ENCODE measurements at places on chromosomes 2 and 18.

GRCh38 chr2:39492095-39492590, 55.1 kb upstream of the MAP4K3 start:
- peak; percentile 33 for DNase-seq

DNA sequence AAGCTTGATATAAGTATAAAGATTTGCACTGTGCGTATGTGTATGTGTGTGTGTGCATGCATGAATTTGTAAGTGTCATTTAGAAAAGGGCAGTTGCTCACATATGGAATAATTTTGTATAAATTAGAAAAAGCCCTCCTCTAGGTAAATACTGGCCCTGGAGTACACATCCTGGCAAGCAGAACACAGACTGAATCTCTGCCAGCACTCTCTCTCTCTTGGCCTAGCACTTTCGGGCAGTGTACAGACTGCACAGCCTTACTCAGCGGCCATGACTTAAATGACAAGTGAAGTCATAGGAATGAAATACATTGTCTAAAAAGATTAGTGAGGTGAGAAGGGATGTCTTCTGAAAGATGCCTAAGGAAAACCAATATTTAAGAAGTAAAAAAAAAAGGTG, 214.1 kb downstream of the RDH14 start:
- no peak for DNase-seq

DNA sequence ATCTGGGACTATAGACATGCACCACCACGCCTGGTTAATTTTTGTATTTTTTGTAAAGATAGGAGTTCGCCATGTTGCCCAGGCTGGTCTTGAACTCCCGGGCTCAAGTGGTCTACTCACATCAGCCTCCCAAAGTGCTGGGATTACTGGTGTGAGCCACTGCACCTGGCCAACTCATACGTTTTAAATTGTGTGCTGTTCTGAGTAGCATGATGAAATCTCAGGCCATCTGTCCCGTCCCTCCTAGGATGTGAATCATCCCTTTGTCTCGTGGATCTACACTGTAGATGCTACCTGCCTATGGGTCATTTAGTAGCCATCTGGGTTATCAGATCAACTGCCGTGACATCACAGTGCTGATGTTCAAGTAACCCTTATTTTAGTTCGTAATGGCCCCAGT, 38.5 kb upstream of the RMP24 start:
- DNase-seq = no peak

- DNase-seq = no peak
Observed at GRCh38 chr2:41194230-41194629, 742.3 kb upstream of the SLC8A1 start.

GRCh38 chr2:237472187-237472712, 14.8 kb upstream of the MLPH start:
- DNase-seq = no peak

- DNase-seq = no peak
Observed at GRCh38 chr2:11811036-11811654, 64.7 kb downstream of the LPIN1 start.

DNA sequence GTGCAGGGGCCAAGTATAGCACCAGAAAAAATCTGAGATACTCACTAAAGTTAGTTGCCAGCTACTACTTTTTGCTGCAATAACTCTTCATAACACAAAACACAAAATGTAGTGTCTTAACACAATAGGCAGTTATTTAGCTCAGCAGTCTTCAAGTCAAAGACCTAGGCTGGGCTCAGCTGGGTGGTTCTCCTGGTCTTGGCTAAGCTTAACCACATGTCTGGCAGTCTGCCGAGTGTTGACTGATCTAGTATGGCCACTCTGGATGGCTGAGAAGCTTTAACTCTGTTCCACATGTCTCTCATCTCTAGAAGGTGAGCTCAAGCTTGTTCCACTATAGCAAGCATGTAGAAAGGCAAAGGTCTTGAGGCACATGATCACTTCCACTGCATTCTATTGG, 451.6 kb downstream of the SOX11 start:
- no peak for DNase-seq

GRCh38 chr2:100524331-100524730, 38.5 kb upstream of the PDCL3 start:
- DNase-seq = no peak

DNA sequence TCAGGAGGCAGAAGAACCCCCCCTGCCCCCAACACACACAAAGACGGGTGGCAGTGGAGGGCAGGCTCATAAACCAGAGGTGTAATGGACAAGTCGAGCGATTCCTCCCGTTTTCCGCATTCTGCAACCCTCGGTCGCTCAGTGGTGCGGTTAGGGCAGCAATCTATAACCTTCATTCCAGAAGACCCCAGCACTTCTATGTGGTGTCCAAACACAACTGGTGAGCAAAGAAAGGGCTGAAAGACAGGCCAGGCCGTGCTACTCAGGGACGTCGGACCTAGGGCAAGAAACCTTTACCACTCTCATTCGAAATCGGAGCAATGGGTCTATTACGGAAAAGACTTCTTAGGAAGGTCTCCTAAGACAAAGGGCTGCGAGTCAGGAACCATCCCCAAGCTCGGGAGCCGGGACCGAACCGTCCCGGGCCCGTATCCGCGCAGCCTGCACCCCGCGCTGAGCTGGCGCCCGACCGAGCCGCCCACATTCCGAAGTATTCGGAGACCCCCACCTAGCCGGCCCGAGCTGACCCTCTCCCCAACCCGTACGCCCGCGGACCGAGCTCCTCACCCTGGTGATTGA, 568 bp downstream of the ARL5A start:
- peak; percentile 48 for DNase-seq

GRCh38 chr2:20391951-20392699, 41.5 kb upstream of the PUM2 start:
- DNase-seq = no peak

DNA sequence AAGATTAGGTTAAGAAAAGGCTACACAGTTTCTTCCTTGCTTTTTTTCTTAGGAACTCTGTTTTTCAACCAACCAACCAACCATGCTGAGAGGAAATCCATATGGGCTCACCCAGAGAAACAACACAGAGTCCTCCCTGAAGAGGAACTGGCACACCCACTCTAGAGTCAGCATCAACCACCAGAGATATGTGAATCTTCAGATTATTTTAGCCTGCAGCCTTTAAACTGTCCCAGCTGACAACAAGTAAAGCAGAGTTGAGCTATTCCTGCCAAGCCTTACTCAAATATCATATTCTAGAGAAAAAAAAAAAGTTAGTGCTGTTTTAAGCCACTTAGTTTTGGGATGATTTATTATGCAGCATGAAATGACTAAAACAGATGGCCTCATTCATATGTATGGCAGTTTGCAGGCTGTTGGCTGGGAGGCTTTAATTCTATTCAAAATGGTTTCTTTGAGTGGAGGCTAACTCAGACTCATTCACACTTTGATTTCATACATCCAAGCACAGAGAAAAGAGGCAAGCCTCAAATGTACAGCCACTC, 1637.7 kb upstream of the LRRTM1 start:
- DNase-seq = no peak

GRCh38 chr2:29579495-29580169, 341.8 kb downstream of the ALK start:
- no peak for DNase-seq

- DNase-seq = no peak
Observed at GRCh38 chr2:55224761-55225261, 7.3 kb downstream of the CLHC1 start.

GRCh38 chr2:227460070-227460485, 11.9 kb upstream of the AGFG1 start:
- peak; percentile 64 for DNase-seq

GRCh38 chr2:42076357-42077225, 28.8 kb downstream of the PKDCC start:
- DNase-seq = no peak

DNA sequence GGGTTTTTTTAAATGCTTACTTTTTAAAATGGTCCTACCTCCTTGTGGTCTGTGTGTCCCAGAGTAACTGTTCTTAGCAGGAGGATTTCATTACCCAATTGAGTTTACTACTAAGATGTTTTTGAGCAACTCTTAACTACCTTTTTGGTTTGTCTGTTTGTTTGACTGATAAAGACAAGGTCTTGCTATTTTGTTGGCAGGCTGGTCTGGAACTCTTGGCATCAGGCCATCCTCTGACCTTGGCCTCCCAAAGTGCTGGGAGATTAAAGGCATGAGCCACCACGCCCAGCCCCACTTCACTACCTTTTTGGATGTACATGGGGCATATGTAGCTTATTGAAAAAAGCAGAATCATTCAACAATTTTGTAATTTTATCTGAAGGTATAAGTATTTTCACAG, 14.9 kb downstream of the MRPS9 start:
- no peak for DNase-seq
